ENCODE measurements at places on chromosomes 6 and 20.

- no peak for DNase-seq
Observed at GRCh38 chr6:90065173-90065572, 170.9 kb downstream of the GJA10 start.

- DNase-seq = no peak
Observed at GRCh38 chr6:114764866-114765265, 422.0 kb upstream of the HS3ST5 start.

DNA sequence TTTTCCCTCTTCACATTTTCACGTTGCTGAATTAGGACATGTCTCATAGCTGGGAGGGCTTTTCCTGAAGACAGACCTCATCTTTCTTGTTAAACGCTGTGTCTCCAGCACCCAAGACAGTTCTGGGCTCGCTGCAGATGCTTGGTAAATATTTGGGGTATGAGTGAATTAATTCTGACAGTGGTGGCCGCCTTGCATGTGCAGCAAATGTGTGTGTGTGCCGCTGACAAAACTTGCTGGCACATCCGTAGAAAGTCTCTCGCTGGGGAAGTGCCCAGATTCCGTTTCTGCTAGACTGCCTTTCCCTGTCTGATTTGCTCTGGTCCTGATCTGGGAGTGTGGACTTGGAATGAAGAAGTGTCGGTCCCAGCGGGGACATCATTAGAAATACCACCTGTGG, 48.2 kb upstream of the ZNFX1 start:
- DNase-seq = no peak

DNA sequence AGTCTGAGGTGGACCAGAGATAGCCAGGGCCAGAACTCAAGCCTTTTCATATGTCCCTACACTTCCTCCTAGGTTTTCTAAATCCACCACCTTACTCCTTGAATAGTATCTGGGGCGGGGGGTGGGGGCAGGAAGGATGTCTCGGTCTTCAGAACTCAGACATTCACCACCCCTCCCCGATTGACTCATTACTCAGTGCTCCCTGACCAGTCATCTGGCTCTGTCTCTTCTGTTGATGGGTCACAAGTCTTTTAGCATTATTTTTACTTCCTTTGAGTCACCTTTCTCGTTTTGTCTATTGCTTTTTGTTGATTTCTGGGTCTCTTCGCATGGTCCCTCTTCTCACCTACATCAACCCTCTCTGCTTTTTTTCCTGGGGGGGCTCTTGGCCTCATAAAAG, 23.3 kb downstream of the NOX3 start:
- DNase-seq = no peak

GRCh38 chr20:62210496-62210855, 9.6 kb downstream of the HRH3 start:
- DNase-seq = no peak

- no peak for DNase-seq
Observed at GRCh38 chr6:166584155-166584554, 2.3 kb downstream of the RAMACL start.

DNA sequence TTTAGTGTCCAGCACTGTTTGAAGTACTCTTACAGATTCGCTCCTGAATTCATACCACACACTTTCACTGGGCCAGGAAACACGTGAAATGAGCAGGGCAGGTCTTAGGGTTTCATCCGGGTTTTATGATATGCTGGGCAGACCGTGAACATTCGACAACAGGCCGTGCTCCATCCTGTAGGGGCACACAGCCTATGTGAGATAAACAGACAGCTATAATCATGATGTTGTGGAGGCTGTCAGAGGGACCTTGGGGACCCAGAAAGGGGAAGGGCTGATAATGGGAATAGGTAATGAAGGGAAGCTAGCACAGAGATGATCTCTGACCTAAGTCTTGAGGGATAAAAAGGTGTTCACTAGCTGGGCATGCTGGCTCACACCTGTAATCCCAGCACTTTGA, 110.4 kb downstream of the RIN2 start:
- DNase-seq = no peak

GRCh38 chr20:906703-907270, 9.3 kb downstream of the ANGPT4 start:
- DNase-seq = no peak

- no peak for DNase-seq
Observed at GRCh38 chr6:53233309-53233708, 84.7 kb upstream of the GCM1 start.

GRCh38 chr6:121335087-121336008, 1.1 kb upstream of the TBC1D32 start:
- DNase-seq = no peak

- DNase-seq = no peak
Observed at GRCh38 chr6:18342223-18342622, 44.9 kb upstream of the RNF144B start.

GRCh38 chr6:74871757-74872156, 334.1 kb downstream of the COL12A1 start:
- DNase-seq = no peak

GRCh38 chr6:106745824-106746582, 116.6 kb downstream of the QRSL1 start:
- no peak for DNase-seq

DNA sequence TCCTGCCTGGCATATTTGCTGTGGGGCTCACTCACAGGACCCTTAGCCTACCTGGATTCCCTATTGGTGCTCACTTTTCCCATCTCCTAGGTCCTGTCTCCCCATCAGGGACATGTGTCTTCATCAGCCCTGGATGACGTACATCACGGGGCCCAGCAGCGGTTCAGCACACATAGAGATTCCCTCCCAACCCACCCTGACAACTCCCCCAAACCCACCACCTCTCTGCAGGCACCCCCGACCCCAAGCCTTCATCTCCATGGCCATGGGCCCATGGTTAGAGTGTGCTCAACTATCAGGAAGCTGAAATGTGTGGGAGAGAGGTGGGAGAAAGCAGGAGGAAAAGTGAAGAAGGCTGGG, 25.4 kb upstream of the SPDEF start:
- DNase-seq = no peak

GRCh38 chr6:117951783-117952182, 44.7 kb downstream of the SLC35F1 start:
- no peak for DNase-seq

GRCh38 chr20:11170565-11170964, 496.8 kb upstream of the JAG1 start:
- no peak for DNase-seq

DNA sequence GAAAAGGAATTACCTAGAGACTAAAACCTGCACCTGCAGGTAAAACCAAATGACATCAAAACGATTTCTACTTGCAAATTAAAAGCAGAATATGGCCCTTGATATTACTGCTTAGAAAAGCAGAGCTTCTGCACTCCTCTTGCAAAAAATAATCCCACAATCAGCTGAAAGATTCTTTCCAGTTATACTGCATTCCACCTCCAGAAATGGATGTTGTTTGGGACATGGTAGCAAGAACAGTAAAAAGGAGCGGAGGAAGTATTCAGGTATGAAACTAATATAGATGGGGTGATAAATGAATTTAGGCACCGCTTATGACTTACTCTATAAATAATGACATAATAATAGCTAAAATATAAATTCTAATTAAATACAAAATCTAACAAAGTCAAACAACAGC, 14.9 kb downstream of the ATXN1 start:
- no peak for DNase-seq

- DNase-seq = no peak
Observed at GRCh38 chr6:14674867-14675648, 557.5 kb downstream of the CD83 start.

GRCh38 chr6:7588506-7588905, 1.5 kb upstream of the SNRNP48 start:
- no peak for DNase-seq

GRCh38 chr6:138109042-138109997, 2.1 kb upstream of the PERP start:
- DNase-seq = peak; percentile 72

GRCh38 chr6:90835596-90836212, 248.8 kb upstream of the MAP3K7 start:
- no peak for DNase-seq

GRCh38 chr6:113344969-113345368, 512.2 kb upstream of the MARCKS start:
- DNase-seq = no peak

DNA sequence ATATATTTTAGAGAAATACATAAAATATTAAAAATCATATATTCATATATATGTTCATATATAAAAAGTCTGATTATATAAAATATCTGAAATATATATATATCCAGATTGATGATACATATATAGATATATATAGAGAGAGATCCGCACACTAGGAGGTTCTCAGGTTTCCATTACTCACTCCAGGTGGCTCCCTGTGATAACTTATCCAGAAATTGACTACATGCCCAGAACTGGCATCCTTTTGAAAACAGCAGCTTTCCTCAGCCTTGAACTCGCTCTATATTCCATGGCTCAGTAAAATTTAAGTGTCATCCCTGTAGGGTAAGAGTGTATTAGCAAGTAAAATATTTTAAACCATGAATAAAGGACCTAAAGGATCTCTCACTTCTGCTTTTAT, 206.8 kb downstream of the TINAG start:
- DNase-seq = no peak

- DNase-seq = no peak
Observed at GRCh38 chr6:34656378-34657036, 40.1 kb downstream of the ILRUN start.

GRCh38 chr6:155033021-155033791, 38.1 kb downstream of the TIAM2 start:
- no peak for DNase-seq

DNA sequence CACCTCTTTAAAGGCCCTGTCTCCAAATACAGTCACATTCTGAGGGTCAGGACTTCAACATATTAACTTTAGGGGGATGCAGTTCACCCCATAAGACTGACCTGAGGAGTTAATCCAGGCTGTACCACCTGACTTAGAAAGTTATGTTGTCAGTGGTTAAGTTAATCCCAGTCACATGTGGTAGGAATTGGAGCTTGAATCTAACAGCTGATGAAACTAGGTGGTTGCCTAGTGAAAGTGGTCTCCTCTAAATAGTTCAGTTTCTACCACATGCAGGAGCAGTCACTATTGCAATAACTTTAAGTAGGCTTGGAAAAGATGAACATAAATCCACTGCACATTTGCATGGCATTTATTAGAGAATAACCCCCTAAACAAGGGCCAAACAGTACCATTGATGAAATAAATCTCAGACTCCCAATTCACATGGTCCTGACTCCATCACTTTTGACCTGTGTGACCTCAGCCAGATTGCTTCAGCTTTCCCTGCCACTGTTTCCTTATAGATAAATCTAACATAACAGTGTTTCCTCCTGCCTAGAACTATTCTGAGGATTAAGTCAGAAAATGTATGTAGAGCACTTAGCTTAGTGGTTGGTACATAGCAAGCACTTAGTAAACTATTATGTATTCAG, 20.1 kb downstream of the SAMD5 start:
- DNase-seq = no peak

DNA sequence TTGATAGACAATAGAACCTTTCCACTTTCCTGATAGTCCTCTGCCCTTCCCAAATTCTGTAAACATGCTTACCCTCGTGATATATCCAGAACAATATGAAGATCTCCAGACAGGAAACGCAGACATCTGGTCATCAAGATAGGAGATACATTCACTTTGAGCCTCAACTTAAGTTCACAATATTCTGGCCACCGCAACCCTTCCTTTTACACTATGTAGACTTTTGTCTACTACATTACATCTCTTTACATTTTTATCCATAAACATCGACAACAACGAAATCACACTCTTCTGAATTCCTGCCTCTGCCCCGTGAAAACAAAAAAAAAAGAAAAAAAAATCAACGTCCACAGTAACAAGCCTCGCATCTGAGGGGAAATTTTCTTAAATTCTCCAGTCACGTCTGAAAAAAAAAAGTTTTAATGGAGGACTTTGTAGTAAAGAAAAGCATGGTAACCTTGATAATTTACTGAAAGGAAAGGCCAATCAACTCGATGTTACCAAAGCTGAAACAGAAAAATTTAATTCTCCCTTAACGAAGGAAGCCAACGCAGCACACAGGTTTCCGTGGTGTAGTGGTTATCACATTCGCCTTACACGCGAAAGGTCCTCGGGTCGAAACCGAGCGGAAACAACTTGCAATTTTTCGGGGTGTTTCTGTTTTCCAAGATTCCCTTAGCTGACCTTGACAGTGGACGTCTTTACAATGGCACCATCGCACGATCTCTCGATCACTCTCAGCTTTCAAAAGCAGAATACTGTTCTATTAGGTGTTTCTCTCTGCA, 21.8 kb downstream of the POM121L2 start:
- no peak for DNase-seq

GRCh38 chr6:154872542-154873114, 122.5 kb upstream of the TIAM2 start:
- DNase-seq = no peak

GRCh38 chr6:24126586-24127192, 674 bp downstream of the NRSN1 start:
- peak; percentile 70 for DNase-seq

DNA sequence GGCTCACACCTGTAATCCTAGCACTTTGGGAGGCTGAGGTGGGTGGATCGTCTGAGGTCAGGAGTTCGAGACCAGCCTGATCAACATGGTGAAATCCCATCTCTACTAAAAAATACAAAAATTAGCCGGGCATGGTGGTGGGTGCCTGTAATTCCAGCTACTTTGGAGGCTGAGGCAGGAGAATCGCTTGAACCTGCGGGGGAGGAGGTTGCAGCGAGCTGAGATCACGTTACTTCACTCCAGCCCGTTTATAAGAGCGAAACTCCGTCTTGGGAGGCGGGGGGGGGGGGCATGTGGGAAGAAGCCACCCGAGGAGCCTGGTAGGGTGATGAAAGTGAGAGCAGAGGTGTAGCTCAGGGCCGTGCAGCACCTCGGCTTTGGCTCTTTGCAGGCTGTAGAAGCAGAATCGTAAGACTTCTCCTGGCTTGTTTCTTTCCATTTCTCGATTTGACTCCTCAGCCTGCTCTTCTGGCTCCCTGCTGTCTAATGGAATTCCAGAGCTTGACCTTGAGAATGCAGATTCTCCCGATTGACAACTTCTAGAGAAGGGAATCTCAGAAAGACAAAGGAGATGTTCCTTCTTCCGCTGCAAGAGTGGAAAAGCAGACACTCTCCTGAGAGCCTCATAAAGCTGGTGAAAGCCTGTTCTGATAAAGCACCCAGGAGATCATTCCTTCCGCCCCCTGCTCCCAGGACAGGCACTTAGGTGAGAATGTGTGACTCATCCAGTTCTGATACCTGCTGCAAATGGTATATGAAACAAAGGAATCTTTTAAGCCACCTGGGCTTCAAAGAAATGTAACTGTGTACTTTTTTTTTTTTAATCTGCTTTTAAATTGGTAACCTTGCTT, 26.0 kb upstream of the PPP1R16B start:
- DNase-seq = no peak

GRCh38 chr6:157393669-157394327, 12.8 kb downstream of the ZDHHC14 start:
- no peak for DNase-seq

DNA sequence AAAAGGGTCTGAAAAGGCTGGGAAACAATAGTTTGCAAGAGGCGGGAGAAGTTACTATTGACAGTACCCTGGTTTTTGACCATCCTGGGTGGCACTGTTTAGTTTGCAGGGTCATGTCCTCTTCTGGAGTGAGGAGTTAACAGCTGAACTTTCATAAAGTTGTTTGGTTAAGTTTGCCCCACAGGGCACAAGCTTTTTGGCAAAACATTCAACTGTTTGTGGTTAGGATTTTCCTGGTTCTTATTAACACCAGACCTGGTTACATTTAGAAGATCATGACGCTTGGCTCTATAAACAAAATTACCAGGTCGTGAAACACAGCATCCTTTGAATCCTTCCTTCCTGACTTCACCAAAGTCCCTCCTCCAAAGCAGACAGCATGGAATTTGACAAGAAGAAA, 106.1 kb downstream of the RIN2 start:
- no peak for DNase-seq

GRCh38 chr20:63778857-63779256, 39.3 kb downstream of the SLC2A4RG start:
- no peak for DNase-seq

GRCh38 chr6:167703347-167703746, 123.4 kb upstream of the AFDN start:
- DNase-seq = no peak
